ENCODE measurements at places on chromosomes 16 and 17.

- DNase-seq = no peak
Measured at GRCh38 chr17:73196500-73196899, 3.6 kb downstream of the COG1 start.

DNA sequence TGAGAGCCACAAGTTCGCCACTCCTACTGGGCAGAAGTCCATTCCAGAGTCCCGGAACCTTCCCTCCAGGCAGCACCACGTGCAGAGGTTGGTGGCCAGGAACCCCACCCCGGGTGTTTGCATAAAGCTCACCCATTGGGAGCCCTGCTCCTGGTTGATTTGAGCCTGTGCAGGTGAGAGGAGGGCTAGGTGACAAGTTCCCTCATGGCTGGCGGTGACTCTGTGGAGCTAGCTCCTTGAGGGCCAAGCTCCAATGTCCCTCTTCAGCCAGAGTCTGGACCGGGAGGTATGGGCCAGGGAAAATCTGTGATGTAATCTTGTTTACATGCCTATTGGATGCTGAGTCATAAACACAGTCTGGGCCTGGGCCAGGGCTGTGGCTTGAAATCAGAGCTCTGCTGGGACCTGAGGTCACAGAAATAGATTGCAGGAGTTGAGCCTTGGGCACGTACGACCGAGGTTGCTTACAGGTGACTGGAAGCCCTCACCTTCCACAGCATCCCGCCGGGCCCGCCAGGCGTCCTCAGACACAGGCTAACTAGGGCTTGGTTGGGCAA is 118.9 kb downstream of the AATF start:
- no peak for DNase-seq

DNA sequence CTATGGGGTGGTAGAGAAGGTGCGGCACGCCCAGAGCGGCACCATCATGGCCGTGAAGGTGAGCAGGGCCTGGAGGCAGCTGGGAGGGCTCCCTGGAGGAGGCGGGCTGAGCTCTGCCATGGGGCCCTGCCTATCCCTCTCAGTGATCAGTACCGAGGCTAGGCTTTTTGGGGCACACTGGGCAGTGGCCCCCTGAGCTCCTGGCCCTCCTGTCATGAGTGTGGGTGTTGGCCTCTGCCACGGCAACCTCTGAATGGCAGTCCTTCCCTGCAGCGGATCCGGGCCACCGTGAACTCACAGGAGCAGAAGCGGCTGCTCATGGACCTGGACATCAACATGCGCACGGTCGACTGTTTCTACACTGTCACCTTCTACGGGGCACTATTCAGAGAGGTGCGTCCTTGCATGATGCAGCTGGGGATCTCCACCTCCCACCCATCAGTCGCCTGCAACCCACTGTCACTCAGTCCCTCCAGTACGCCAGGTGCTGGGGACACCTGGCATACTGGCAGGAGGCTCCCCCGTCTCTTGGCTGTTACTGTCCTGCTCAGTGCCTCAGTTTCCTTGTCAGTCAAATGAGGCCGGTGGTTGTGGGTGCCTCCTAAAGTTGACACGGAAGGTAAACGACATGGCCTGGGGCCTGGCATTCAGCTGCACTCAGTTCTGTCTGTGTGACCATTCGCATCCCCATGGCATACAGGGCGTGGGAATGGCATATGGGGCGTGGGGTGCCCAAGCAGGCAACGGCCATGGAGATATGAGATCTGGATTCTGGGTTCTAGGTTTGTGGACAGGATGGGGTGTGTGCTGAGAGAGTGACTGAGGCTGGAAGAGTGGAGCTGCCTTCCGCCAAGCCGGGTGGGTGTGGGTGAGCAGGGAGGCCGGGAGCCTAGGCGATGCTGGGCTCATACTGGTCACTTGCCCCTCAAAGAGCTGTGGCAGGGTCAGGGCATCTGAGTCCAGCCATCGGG is 16.4 kb downstream of the MAP2K3 start:
- no peak for DNase-seq

DNA sequence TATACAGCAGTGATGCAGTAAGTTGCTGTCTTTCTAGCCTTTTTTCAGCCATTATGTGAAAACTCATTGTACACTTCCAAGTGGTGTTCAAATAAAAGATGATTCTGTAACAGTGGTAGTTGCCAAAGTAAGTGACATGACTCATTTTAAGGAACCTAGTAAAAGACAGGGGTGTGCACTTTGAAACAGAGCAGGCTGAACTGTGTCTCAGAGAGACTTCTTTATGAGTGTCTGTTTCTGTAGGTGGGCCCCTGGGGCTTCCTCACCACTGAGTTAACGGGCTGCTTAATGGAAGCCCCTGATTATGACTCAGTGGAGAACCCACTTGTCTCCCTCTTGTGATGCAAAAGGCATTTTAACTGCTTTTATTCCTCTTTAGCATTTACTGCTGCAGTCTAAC is 147.3 kb downstream of the PCTP start:
- no peak for DNase-seq

- DNase-seq = no peak
Measured at GRCh38 chr17:31604936-31605335, 213.5 kb downstream of the RAB11FIP4 start.

DNA sequence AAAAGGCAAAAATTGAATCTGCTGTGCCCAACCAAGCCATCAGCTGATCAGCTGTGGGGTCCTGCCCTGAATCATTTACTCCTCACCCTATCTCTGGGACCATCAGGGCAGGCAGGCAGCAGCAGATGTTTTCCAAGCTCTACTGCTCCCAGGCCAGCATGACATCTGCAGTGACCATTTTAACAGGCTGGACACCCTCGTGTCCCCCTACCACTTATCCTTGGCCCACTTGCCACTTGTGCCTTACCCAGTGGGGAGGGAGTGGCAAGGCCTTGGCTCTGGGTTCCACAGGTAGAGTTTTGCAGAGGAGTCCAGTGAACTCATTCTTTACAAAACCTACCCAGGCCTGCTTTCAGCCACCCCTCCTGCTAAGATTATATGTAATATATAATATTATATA is 12.0 kb upstream of the CA4 start:
- DNase-seq = no peak

DNA sequence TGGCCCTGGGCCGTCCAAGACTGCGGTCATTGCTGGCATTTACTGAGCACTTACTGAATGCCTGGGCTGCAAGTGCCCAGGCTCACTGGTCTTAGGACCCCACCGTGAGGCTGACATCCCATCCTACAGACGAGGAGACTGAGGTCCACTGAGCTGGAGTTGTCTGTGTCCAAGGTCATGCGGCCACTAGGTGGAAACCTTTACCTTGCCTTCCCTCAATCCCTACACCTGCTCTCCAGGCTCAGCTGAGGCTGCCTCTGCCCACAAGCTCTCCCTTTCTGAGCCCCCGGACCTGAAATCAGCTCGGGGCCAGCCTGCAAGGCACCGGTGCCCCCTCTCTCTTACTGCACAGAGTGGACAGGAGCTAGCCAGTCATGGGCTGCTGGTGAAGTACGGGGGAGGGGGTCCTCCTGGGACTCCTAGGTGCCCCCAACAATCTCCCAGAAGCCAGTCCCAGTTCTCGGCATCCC is 1.5 kb downstream of the CASKIN1 start:
- no peak for DNase-seq

- no peak for DNase-seq
Measured at GRCh38 chr16:27769561-27770255, 219.8 kb downstream of the KATNIP start.

GRCh38 chr17:38867968-38868816 is 1.7 kb upstream of the LASP1 start:
- DNase-seq = no peak

- DNase-seq = no peak
Measured at GRCh38 chr16:84530590-84530989, 26.1 kb upstream of the MEAK7 start.

DNA sequence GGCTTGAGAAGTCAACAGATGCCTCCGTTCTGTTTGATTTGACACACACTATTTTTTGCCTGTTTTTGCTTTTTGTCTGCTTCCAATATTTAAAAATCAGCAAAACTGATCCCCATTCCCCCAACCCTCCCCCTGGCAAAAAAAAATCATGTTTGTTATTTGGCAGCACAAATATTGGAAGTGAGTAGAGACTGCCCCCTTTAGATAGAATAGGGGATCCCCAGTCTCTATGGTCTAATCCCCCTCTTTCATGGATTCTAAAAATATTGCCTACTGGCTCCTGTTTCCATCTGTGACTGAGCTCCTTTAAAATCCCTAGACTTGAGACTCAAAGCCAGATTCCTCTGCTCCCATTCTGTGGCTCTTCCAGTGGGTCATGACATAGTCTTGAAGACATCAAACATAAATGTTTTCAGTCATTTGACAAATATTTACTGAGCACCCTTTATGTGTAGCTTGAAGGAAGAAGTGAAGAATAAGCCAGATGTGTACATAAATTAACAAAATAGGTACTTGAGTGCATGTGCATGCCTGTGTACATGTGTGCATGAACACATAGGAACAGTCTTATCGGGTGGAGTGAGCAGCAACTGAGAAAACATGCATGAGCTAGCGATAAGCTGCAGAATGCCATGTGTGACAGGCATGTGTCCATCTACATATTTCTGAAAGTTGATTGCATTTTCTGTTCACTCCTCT is 101.2 kb downstream of the SALL1 start:
- DNase-seq = no peak

DNA sequence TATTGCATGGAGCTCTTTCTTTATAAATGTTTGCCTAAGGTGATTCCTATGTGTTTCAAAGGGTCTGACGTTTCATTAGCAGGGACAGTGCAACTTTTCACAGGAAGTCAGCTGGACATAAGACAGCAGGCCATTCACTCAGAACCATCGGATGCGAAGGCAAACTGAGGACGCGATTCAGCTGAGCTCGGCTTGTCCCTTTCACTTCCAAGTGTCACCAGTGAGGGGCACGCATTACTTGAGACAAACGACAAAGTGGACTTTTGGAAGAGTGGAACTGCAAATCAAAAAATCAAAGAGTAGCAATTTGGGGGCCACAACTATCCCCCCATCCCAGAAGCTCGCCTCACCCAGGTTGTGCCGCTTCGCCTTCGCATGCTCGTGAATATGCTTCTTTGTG is 14.6 kb downstream of the USP22 start:
- DNase-seq = no peak
